Astrocyte (in vitro differentiated cells and primary cell): ENCODE measurements at places on chromosomes 3 and 15.

DNA sequence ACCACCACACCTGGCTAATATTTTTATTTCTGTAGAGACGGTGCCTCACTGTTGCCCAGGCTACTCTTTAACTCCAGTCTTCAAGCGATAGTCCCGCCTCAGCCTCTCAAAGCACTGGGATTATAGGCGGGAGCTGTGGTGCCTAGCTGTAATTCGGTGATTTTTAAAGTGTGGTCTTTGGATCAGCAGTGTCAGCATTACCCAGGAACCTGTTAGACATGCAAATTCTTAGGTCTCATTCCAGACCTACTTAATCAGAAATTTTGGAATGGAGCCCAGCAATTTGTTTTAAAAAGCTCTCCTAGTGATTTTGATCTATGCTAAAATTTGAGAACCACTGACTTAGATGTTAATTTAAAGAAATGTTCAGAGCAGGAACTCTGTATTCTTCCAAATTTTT is 51.9 kb downstream of the GOLM2 start:
- peak; percentile 92 for DNase-seq

DNA sequence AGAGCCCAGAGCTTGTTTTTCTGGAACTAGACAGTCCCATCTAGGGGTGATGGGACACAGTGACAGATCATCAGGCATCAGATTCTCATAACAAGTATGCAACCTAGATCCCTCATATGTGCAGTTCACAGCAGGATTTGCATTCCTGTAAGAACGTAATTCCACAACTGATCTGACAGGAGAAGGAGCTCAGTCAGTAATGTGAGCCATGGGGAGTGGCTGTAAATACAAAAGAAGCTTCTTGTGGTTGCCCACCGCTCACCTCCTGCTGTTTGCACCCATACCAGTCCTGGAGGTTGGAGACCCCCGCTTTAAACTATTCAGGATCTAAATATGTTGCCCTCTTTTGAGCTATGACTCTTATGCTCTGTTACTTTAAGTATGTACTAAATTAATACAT is 167.3 kb downstream of the ALCAM start:
- DNase-seq = peak; percentile 50

GRCh38 chr3:107206945-107207344 is 170.3 kb upstream of the CCDC54 start:
- no peak for DNase-seq

DNA sequence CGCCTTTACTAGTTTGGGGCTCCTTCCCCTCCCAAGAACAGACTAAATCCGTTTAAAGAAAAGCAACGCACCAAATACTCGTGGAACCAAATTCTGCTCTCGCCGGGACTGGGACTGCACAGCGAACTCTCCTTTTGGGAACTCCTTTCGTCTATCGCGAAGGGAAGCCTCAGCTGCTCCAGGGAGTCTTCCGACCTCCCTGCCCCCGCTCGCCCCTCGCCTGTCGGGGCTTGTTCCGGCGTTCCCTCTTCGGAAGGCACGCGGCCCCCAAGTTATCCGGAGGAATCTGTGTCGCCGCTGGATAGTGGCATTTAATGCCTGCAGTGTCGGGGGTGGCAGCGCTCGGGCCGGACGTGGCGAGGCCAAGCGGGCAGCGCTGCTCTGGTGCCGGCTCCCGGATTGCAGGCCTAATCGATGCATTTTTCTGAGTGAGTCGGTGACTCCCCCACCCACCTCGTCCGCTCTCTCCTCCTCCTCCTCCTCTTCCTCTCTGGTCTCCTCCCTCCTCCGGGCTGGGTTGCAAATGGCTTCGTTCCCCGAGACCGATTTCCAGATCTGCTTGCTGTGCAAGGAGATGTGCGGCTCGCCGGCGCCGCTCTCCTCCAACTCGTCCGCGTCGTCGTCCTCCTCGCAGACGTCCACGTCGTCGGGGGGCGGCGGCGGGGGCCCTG is at the start of gene TRIM71:
TRIM71 (plus strand) TSS at position 440 of the 671 bp plus-strand sequence; CDS start at position 524, 84 bp downstream.
- no peak for DNase-seq

DNA sequence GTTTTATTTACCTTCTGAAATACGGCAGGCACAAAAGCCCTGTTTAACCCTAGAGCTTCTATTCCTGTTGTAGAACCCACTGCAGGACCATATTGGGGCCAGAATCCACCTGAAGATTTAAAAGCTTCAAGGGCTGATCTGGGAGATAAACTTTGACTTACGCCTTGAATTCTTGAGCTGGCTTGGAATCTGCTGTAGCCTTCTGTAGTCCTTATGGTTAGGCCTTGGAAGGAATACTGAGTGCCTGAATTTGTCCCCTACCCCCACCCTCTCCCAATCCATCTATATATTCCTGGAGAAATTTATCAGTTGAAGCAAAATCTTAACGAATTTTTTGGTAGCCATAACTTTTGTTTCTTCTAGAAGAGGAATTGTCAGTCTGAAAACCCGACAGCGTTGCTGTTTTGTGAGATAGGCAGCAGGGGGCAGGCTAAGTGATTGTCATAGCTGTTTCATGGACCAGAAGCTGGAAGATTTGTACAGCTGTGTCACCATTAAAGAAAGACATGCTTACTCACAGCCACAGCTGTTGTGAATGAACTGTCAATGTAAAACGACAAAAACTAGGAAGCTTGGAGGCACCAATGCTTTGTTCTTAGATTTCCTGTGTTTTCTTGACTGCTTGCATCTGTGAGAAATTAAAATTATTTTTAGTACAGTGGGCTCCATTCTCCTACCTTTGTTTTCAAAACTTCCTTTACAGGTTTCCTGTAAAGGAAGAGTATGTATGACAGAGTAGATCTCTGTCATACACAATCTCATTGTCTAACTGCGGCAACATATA is 12.8 kb downstream of the LXN start:
- peak; percentile 65 for DNase-seq

GRCh38 chr15:88982304-88982945 is 69.2 kb upstream of the MFGE8 start:
- DNase-seq = peak; percentile 78

DNA sequence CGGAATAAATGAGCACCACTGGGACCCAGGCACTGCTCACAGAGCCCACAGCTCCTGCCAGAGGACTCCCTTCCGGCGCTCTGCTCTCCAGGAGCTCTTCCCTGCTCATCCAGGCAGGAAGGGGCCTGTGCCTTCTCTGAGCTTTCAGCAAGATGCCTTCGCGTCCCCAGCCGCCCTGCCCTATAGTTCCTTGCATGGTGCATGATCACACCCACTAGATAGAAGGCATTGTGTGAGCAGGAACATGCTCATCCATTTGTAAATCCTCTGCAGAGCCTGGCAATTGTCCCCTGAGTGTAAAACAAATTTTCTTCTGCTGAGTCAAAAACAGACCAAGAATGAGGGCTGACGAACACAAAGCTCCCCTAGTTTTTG is 181.6 kb downstream of the MEGF11 start:
- DNase-seq = peak; percentile 4

DNA sequence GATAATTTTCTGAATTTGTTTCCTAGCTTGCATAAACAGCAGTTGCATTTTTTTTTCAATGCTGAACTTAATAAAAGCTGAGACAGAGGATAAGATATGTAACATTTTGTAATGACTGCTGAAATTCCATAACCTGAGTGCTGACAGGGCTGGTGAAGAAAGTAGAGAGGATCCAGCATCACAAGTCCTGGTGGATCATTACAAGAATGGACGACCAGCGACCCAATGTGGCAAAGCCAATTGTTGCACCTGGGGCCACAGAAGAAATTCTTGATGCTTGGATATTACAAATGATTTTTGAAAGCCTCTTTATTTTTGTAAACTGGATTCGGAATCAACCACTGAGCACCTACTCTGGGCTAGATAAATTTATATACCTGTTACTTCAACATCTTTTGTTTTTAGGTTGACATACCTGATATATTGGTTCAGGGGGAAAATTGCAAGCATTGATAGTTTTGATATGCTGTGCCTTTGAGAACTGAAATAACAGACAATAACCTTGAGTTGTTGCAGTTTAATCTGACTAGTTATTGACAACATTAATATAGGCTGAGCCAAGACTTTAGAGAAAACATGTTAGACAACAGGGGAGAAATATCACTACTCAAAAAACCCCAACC is 3.9 kb upstream of the ACTL6A start:
- peak; percentile 46 for DNase-seq

DNA sequence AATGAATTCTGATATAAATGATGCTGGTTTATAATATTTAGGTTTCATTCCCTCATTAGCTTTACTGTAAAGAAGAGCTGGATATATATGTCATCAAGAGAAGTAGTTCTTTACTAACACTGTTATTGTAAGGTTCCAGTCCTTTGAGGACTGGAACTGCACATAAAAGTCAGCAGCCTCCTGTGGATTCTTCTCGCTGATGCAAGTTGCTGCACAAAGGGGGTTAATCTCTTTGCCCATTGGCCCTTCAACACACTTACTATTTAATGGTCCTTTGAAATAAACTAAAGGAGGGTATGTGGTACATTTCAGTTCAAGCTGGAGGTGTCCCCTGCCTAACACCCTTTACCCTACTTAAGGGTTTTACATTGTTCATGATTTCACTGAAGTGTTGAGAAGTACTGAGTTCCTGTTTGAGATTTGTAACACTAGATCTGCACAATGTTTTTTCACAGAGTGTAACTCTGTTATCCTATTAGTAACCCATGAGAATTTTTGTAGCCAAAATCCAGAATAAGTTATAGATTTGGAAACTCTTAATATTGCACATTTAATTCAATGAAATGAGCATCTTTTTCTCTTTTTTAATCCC is 43.9 kb downstream of the NR2C2 start:
- no peak for DNase-seq

DNA sequence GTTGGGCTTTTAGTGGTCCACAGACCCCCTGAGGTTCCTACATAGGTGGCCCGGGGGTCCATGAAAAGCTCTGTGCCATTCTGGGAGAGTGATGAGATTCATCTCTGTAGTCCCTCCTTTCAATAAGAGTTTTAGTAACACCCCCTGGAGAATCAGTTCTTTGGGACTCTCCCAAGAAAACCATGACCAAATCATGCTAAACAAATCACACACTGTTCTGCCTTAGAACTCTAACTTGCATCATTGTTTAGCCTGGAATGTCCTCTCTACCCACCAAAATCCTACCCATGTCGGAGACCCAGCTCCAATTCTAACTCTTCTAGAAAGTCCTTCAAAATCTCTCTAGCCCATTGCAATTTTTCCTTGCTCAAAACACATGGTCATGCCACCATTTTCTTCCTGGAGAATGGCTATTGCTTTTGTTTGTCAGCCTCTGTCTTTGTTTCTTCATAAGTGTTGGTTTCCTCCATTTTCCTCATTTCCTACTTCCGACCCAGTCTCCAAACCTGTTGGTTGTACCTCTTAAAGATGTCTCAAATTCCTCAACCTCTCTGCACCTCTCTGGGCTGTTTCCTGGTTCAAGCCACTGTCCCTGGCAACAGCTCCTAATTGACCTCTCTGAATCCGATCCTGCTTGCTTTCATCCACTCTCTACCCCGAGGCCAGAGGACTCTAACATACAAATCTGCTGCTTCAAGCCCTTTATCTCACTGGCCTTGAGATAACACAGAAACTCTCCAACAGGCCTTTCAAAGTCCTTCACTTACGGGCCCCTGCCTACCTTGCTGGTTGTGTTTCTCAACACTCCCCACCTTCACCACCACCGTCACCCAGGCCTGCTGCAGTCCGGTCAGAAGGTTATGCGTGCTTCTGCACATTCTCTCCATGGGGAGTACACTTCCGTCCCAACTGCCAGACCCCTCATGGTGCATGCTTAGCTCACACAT is 23.7 kb downstream of the CYP19A1 start:
- DNase-seq = no peak

DNA sequence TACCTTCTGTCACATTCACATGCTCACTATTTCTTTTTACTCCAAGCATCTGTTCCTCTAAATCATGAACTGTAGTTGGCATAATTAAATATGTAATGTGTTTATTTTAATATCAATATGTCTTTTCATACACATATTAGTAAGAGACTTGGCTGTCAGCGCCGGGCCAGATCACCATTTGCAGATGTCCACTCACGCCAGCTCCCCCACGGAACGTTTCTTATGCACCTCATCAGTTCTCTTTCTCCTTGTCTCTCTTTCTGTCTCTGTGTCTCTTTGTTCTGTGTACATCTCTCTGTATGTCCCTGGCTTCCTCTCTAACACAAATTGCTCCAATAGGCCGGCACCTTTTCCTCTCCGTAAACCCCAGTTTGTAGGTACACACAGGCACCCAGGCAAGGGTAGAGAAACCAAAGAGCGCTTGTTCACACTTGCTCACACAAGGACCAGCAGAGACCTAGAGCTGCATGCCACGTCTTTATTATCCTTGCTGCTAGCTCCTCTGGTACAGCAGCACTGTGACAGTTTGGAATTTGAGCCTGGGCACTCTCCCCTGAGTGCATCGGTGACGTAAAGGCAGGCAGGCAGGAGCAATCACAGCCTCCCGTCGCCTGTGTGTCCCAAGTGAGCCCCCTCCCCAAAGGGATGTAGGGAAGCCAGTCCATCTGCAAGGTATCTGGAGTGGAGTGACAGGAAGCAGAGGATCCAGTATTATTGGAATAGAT is 40.4 kb downstream of the CACNA1D start:
- no peak for DNase-seq

GRCh38 chr15:68032672-68033071 is 21.4 kb upstream of the PIAS1 start:
- no peak for DNase-seq

DNA sequence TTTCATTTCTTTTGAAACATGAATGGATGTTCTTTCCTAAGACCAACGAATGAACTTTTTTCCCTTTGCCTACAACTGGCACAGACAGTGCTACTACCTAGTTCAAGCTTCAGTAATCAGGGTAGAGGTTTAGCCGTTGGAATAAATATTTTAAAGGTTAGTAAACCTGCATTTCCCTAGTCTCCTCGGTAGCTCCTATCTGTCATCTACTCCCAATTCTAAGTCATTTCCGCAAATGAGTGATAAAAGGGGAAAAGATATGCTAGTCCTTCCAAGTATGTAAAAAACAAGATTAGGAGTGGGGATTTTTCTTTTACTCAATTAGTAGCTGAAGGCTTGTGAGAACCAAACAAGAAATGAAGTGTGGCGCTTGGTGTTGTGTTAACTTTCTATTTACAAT is 15.2 kb downstream of the SLTM start:
- peak; percentile 39 for DNase-seq

DNA sequence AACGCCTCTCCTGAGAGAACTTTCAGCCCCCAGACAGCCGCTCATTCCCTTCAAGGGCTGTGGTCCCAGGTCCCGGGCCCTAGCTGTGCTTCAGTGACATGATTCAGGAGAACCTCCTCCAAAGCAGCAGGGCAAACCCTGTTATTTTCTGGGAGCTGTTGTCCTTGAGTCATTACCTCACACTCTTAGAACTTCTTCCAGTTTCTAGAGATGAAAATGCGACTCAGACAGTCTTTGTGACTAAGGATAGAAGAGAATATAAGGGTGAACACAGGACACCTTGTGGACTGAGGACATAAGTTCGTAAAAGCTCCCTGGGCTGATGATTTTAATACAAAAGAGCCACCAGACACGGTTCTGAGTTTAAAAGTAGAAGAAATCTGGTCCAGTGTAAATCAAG is 203.8 kb downstream of the RORA start:
- DNase-seq = no peak

GRCh38 chr3:99537416-99537815 is 101.0 kb upstream of the COL8A1 start:
- no peak for DNase-seq

GRCh38 chr15:85477730-85478129 is 97.3 kb downstream of the AKAP13 start:
- peak; percentile 67 for DNase-seq

GRCh38 chr3:22016197-22016596 is 265.2 kb upstream of the ZNF385D start:
- no peak for DNase-seq

GRCh38 chr3:28951772-28952556 is 328.9 kb upstream of the RBMS3 start:
- no peak for DNase-seq
